ENCODE measurements at places on chromosomes 16 and 17.

DNA sequence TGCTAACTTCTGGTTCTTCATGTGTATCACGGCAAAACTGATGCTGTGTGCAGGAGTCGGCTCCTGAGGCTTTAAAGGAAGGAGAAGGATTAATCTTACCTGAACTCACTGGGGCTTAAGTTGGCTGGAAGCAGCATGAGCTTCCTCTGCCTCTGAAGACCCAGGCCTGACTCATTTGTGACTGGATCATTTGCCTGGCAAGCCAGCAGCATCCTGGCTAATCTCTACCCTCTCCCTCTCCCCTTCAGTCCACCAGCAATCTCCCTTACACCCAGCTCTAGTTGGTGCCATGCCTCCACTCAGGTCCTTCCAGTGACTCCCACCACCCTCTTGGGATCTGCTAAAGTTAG is 150.3 kb downstream of the IRX3 start:
- DNase-seq, result no peak

GRCh38 chr17:48054238-48055185 is 6.4 kb downstream of the NFE2L1 start:
- peak; percentile 91 for DNase-seq

DNA sequence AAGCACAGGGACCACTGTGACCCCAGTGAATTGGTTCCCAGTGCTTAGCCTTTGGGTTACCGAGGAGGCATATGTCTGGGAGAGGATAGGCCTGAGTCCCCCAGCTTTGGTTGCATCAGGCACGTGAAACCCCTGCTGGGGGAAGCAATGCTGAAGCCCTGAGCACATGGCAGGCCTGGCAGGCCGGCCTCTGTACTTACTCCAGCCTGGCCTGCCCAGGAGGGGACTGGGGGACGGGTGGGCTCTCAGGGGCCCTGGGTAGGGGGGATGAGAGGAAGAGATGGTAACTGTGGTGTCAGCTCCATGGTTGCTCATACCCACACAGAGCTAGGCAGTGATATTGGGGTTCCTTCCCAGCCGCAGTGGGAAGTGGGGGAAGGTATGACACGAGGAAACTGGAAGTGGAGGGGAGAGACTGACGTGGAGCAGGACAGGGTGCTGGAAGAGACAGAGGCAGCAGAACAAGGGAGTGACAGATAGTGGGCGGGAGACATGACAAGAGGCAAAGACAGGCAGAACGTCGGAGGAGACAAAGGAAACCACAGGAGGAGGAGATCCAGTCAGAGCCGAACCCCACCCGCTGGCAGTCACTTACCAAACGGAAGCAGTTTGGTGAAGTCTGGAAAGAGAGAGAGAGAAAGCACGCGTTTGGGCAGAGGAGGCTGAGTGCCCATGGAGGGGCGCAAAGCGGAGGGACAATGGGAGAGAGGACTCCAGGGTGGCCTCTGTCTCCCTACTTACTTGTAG is 9.1 kb downstream of the TMEM208 start:
- DNase-seq, result no peak

- DNase-seq, result no peak
Measured at GRCh38 chr16:78390508-78391324, 291.3 kb downstream of the WWOX start.

DNA sequence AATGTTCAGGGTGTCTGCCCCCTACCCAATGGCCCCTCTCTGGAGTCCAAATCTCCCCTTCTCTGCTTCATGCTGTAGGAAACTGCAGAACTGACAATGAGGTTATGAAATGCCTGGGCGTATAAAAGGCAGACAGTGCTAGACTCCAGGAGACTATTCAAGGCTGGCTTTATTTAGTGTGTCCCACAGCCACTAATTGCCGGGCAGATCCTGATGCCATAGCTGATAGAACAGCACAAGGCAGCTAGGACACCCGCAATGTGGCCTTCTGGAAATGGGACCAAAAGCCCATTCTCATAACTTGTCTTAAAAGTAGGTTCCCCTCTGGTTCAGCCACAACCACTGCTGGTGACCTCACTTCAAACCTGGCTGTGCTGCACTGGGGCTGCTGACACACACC is 28.5 kb upstream of the CD300E start:
- DNase-seq, result no peak

- DNase-seq, result peak; percentile 72
Measured at GRCh38 chr17:79038545-79039135, 14.7 kb downstream of the C1QTNF1 start.

DNA sequence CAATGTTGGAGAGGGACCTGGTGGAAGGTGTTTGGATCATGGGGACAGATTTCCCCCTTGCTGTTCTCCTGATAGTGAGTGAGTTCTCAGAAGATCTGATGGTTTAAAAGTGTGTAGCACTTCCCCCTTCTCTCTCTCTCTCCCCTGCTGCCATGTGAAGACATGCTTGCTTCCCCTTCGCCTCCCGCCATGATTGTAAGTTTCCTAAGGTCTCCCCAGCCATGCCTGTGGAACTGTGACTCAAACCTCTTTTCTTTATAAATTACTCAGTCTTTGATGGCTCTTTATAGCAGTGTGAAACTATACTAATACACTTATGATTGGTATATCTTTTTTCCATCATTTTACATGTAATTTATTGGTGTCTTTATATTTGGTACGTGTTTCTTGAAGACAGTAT is 13.4 kb downstream of the ADGRG5 start:
- DNase-seq, result no peak

- no peak for DNase-seq
Measured at GRCh38 chr16:24789881-24790280, 55.9 kb upstream of the SLC5A11 start.

DNA sequence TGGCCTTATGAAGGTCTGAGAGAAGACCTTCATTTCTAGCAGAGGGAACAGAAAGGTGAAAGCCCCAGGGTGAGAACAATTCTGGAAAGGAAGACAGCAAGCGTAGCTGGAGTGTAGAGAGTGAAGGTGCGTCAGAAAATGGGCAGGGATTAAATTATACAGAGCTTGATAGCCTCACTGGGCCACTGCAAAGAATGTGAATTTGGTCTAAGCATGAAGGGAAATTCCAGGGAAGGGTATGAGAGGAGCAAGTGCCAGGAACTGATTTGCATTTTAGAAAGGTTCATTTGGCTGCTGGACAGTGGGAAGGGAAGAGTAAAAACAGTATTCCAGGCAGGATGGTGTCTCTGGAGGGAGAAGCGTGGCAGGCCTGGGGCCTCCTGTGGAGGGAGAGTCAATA is 274.1 kb upstream of the ASIC2 start:
- no peak for DNase-seq

DNA sequence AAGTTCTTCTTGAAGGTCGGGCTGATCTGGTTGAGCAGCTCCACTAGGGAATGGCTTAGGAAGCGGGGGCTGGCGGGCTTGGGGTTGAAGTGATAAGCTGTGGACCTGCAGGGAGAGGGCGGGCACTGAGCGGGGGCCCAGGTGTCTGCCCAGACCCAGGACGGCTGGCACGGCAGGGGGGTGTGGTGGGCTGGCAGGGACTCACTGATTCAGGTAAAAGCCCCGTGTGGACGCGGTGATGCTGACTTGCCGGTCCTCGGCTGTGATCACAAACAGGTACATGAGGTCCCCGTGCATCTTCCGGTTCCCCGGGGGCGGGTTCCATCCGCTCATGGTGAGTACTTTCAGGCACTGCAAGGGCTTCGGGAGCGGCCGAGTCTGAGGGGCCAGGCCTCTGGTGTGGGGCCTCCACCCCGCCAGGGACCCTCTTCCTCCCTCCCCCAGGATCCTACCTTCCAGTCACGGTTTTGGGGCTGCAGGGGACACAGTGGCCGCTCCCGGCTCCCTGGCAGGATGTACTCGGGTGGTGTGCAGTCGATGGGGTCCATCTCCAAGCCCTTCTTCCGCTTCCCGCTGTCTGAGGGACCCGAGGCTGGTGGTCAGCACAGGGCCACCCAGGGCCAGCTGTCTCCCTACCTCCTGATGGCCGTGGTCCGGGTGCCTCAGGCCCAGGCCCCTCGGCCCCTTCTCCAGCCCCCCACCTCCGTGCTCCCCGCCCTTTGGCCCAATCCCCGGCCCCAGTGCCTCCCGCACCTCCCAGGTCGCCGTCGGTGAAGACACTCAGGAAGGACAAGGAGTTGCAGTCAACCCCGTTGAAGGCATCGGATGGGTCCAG is 10.2 kb downstream of the CLUH start:
- no peak for DNase-seq

DNA sequence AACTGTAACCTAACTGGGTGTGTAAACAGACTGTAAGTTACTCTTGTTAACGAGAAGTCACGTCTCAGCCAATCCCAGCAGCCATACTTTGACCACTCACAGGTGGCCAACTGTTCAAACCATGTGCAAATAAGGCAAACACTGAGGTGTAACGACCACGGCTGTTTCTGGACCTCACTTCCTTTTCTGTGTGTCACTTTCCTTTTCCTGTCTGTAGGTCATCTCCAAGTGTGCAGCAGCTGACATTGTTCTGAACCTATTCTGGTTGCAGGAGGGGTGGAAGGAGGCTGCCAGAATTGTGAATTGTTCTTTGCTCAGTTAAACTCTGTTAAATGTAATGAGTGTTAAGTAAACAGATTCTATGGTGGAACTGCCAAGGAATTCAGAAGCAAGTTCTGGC is 627.4 kb downstream of the KCNJ2 start:
- no peak for DNase-seq

GRCh38 chr17:16383772-16384287 is 2.9 kb downstream of the UBB start:
- DNase-seq, result no peak

GRCh38 chr17:43360376-43360738 is 38.4 kb upstream of the ARL4D start:
- peak; percentile 81 for DNase-seq

DNA sequence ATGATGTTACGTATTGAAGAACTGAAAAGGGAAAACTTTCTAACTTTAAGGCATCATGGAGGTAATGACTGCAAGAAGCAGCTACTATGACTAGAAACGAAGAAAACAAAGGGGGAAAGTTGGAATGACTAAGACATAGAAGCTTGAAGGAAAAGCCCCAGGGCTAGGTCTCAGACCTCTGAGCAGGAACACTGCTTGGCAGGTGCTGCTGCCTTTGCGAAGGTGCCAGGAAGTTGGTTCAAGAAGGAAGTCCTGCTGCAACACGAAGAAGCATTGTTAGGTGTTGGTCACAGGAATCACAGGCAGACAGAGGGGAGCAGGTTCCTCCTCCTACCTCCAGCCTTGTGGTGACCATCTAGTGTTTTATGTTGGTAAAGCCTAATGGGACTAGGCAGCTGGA is 48.1 kb upstream of the HS3ST4 start:
- DNase-seq, result no peak

DNA sequence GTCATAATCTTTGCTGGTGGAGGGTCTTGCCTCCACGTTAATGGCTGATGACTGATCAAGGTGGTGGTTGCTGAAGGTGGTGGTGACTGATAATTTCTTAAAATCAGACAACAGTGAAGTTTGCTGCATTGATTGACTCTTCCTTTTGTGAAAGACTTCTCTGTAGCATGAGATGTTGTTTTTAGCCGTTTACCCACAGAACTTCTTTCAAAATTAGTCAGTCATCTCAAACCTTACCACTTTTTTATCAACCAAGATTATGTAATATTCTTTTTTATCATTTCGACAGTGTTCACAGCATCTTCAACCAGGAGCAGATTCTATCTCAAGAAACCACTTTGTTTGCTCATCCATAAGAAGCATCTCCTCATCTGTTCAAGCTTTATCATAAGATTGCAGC is 5.9 kb downstream of the UQCRC2 start:
- no peak for DNase-seq

- no peak for DNase-seq
Measured at GRCh38 chr17:32806646-32807045, 70.3 kb downstream of the MYO1D start.

DNA sequence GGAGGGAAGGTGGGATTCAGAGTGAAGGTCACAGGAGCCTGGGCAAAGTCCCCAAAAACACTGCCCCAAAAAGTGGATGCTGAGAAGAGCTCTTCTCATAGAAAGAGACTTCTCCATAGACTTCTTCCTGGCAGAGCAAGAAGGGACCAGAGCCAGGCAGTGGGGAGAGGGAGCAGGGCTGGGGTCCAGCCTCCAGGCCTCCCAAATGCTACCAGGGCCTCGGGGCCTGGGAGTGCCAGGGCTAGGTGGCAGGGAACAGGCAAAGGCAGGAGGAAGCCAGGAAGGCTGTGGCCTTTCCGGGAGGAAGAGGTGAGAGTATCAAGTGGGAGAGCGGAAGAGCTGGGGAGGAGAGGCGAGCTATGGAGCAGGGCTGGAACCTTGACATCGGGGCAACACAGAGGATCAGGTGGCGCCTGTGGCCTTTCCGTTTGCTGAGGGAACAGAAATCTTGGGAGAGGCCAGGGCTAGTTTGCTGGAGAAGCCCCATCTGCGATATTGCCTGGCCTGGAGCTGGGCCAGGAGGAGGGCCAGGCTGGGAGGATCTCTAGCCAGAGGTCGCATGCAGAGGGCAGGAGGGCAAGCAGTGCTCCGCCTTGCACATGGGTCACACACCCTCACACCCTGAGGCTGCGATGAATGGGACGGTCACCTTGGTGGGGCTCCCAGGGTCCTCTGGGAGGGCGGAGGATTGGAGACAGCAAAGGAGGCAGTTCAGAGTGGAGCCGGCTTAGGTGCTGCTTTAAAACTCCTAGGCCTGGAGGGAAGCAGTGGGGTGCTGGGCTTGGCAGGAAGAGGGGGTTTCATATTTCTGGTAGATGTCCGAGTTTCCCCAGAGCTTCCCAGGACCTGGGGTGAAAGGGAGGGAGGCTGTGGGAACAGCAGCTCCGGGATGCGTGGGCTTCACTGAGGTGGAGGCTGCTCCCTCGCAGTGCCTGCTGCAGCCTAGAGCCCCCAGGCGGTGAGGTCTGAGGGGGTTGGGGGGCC is 3.4 kb downstream of the SLC16A5 start:
- DNase-seq, result no peak

GRCh38 chr16:31423801-31424200 is 4.4 kb downstream of the COX6A2 start:
- no peak for DNase-seq

- DNase-seq, result no peak
Measured at GRCh38 chr16:6081320-6081976, 983.9 kb upstream of the EEF2KMT start.

DNA sequence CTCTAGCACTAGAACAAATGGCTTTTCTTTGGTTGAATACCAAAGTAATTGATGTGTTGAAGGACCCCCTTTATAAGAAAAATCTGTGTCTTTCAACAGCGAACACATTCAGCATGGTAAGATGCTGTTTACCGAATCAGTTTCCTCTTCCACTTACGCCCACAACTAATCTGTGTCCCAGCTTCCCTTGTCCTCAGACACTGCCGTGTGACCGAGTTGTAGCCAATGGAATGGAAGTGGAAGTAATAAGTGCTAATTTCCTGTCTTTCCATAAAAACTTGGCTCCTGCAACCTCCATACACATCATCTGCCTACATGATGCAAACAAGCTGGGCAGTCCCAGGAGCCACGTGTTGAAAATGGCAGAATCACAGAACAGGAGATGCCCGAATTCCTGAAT is 10.4 kb downstream of the CDIPT start:
- peak; percentile 48 for DNase-seq

GRCh38 chr16:86062271-86062965 is 163.5 kb downstream of the IRF8 start:
- DNase-seq, result no peak

Measured in fibroblast of the conjunctiva (primary cell).